Spinal cord (tissue), 10 donors: ENCODE measurements at places on chromosomes 4 and X. TPM values are rescaled to one million over a fixed set of nuclear protein-coding genes. Genes with fewer than 3 reads are reported as not detected.

DNA sequence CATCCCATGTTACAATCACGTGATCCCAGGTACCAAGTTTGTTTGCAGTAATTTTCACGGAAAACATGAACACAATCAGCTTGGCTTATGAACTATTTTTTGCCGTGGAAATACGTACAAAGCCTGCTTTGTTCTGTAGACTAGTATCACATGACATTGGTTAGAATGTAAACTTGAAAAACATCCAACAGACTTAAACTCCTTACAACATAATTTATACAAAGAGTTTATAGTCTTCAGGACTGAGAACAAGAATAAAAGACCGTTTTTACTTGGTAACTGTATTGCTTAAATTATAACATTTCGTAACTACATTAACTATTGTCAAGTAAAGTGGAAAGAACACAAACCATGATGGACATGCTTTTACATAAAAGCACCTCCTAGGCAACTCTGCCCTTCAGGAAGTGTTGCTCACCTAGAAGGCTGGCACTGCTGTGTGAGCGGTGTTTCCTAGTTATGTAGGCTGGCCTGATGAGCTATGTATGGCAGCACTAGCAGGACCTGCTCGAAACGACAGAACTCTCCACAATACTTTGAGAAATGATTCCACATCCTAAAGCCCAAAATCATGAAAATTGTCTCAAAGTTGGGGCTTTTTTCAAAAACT is 41.8 kb upstream of the WDR1 start:
- DNase-seq = no peak

GRCh38 chr4:34309383-34309906 is 1934.9 kb downstream of the ARAP2 start:
- DNase-seq = no peak

DNA sequence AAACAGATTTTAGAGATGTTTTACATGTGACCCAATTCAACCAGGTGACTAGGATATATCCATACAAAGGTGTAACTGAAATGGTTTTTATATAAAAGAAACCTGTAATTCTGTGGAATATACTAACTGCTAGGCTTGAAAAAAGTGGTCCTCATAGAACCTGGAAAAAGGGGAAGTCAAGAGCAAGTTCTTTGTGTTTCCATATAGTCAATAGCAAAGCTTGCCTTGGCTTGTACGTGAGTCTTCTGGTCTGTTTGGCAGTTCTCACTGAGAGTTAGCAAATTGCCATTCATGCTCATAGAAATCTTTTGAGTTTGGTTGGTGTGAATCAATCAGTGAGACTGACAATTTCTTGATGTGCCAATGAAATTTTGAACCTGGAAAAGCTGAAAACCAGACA is 79.4 kb upstream of the SMIM10 start:
- DNase-seq = no peak

DNA sequence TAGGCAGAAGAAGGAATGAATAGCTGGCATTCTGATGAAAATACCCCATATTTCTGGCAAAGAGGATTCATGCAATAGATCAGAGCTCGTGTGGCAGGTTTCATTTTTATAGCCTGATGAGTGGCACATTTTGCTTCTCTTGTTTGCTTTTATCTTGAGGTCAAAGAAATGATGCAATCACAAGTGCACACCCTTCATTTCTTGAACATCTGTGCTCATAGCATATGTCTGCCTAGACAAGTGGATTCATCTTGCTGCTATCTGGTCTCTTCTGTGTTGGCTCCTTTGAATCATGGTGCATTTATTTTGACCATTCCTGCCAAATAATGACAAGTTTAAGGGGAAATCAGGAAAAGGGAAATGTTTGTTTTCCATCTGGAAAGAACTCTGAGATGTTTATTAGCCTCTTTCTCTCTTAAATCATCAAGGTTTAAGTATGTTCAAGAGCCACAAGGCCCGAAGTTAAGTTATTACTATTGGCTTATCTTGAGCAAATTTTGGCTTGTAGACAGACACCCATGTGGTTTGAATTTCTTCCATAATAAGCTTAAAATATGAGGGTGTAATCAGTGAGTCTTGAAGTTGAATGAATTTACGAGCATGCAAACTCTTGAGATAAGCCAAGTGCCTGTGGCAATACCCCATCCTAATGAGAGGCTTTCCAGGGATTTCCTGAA is 59.3 kb upstream of the HS3ST1 start:
- DNase-seq = no peak

GRCh38 chrX:14832586-14832985 is 40.3 kb downstream of the FANCB start:
- no peak for DNase-seq

GRCh38 chrX:103878466-103879122 is 46.5 kb upstream of the RAB9B start:
- DNase-seq = no peak

GRCh38 chr4:96675896-96676295 is 836.0 kb downstream of the PDHA2 start:
- DNase-seq = no peak

GRCh38 chrX:313546-313945 is 5.0 kb downstream of the GTPBP6 start:
- DNase-seq = no peak

GRCh38 chrX:132776486-132777210 is 181.8 kb downstream of the HS6ST2 start:
- DNase-seq = no peak

GRCh38 chr4:148445860-148446330 is 3.7 kb upstream of the NR3C2 start:
- DNase-seq = no peak

GRCh38 chr4:1646690-1647089 is 37.4 kb downstream of the FAM53A start:
- DNase-seq = no peak

GRCh38 chr4:168527560-168527959 is 30.7 kb downstream of the PALLD start:
- DNase-seq = no peak

DNA sequence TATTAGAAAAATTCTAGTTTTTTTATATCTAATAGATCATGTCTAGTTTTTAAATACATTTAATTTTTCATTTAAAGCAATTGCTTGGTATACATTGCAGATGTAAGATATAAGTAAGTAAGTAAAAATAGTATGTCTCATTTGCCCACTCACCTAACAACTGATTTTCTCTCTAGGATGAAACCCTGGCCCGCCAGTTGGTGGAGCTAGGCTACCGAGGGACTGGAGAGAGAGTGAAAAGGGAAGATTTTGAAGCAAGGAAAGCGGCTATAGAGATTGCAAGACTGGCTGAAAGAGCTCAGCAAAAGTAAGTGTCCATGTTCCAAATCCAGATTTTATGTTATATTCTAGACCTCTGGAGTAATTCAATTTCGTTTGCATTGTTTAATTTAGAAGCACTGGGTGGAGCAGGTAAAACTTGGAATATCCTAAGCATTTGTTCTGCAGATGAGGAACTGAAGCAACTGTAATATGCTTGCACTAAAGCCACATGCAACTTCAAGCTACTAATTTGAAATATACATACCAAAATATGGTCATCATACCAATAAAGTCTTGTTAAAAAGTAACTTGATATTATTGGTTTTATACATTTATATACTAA is 27.1 kb downstream of the CFAP299 start:
- DNase-seq = peak; percentile 42

- DNase-seq = no peak
Measured at GRCh38 chr4:146235654-146236177, 21.4 kb downstream of the REELD1 start.

- no peak for DNase-seq
Measured at GRCh38 chrX:22737541-22737940, 262.2 kb upstream of the DDX53 start.

DNA sequence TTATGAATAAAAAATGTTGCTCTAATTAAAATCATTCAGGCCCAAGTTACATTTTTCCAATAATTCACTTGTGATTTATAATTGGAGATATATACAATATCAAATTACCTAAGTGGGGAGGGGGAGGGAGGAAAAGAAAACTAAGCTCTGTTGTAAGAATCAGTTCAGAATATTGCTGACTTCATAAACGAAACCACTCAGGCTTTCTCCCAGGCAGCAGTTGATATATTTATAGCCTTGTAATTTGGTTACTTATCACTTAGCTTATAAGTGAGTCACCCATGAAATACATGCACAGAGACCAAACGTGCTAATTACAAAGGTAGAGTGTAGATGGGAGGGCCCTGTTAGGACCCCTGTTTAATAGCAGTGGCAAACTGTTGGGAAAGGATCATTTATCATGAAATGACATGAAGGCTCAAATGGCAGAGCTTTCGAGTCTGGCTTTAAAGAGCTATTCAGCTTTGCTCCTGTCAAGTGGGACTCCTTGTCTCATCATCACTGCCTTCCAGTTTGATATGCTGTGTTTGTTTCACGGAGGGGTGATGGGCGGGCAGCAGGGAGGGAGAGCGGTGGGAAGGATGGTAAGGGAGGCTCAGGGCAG is 105.6 kb upstream of the PGRMC2 start:
- DNase-seq = no peak

DNA sequence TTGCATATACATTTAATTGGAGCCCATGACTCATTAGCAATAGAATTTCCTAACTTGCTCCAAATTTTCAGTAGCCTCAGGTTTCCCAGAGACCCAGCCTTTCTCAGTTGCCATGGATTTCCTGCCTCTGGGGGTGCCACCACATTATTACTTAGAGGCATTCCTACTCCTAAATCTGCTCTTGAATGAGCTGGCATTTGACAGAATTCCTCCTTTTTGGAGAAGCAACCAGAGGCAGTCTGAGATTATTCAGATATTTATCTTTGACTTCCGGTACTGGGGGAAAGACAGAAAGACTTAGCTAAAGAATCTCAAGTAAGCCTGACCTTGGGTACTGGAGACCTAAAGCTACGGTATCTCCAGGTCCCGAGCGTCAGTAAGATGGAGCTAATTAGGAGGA is 76.3 kb downstream of the DCHS2 start:
- no peak for DNase-seq

DNA sequence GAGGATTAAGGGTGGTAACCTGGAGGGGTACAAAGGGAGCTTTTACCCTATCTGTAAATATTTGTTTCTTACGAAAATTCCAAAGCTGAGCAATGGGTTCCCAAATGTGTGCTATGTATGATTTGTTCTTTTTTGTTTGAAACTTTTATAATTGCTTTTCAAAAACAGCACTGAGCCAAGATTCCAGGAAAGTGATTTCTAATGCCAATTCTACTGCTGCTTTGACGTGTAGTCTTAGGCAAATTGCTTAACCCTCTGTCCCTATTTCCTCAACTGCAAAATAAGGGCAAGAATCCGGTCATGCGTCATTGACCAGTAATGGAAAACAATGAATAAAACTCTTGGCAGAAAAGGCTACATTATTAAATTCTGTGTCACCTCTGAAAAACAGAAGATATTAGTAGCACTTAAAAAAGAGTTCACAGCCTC is 454.7 kb downstream of the IL15 start:
- no peak for DNase-seq

DNA sequence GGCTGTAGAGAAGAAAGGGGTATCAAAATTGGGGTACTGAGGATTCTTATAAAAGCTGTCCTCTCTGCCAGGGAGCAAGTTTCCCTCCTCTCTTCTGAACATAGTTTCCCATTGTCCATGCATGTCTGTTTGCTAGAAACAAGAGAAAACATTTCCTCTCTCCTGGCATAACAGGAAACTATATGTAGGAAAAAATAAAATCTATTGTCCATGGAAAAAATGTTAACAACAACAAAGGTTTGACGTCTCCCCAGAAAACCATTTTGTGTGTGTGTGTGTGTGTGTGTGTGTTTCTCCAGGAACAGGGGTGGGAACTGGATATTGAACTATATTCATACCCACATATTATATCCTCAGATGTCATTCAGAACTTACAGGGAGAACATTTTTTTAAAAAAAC is 107.2 kb downstream of the GASK1B start:
- no peak for DNase-seq

- DNase-seq = no peak
Measured at GRCh38 chr4:110033355-110034025, 120.8 kb downstream of the EGF start.

DNA sequence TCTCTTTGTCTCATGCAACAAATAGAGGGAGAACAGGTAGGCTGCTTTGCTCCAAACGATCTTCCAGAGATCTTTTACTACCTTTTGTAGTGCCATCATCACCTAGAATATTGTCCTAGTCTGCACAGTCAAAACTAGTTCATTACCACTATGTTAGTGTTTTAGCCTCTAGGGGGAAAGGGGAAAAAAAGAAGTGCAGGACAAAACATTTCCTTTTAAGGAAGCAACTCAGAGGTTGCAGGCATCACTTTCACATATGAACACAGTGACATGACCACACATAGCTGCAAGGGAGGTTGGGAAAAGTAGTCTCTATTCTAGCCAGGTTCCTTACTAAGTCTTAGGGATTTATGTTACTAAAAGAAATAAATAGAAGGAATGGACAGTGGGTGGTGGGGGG is 39.3 kb upstream of the RAP2C start:
- DNase-seq = no peak

- DNase-seq = no peak
Measured at GRCh38 chr4:101187841-101188240, 159.5 kb downstream of the PPP3CA start.

GRCh38 chrX:2572740-2573139 is 72.0 kb upstream of the DHRSX start:
- no peak for DNase-seq

- DNase-seq = no peak
Measured at GRCh38 chrX:5086388-5086787, 1142.3 kb downstream of the NLGN4X start.

- DNase-seq = no peak
Measured at GRCh38 chr4:139815778-139816601, 150.4 kb downstream of the MGST2 start.

GRCh38 chr4:70721747-70722146 is at the start of gene RUFY3:
RUFY3 (plus strand) TSS chr4:70721964; CDS start chr4:70722574, 610 bp downstream.
- DNase-seq = peak; percentile 73

- DNase-seq = no peak
Measured at GRCh38 chrX:68832101-68832416, 3.2 kb downstream of the EFNB1 start.

DNA sequence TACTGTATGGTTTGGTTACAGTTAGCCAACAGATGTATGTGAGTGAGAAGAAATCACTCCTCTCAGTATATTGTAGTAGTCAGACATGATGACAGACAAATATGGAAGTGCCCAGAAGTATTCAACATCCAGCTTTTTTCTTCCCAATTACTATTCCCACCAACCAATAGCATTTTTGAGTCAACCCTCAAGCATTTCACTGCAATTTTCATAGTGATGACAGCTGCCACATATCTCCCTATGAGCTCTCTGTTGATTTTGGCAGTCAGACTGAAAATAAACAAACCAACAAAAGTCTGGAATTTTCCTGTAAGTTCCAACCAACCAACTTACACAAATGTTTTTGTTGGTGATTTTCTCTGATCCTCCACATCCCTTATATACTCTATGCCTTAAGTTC is 8.2 kb upstream of the TRAM1L1 start:
- no peak for DNase-seq

DNA sequence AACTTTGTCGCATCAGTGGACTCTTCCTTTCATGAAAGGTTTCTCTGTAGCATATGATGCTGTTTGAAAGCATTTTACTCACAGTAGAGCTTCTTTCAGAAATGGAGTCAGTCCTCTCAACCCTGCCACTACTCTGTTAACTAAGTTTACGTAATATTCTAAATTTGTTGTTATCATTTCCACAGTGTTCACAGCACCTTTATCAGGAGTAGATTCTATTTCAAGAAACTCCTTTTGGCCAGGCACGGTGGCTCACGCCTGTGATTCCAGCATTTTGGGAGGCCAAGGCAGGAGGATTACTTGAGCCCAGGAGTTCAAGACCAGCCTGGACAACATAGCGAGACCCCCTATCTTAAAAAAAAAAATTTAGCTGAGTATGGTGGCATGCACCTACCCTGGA is 90.0 kb downstream of the KDM6A start:
- DNase-seq = no peak

HSD17B13 gene
- 1.5 TPM for total RNA-seq

SPANXN3 gene
- not detected for total RNA-seq

PASD1 gene
- total RNA-seq = not detected

CXorf38 gene
- total RNA-seq = 10.5 TPM

CLDN2 gene
- 5.6 TPM for total RNA-seq

EVC2 gene
- total RNA-seq = 6.6 TPM

GPRIN3 gene
- total RNA-seq = 6.3 TPM
